ENCODE measurements at places on chromosomes 11 and 22.
A peak's percentile ranks its signal among the peaks of the same experiment; 100 is the strongest.

DNA sequence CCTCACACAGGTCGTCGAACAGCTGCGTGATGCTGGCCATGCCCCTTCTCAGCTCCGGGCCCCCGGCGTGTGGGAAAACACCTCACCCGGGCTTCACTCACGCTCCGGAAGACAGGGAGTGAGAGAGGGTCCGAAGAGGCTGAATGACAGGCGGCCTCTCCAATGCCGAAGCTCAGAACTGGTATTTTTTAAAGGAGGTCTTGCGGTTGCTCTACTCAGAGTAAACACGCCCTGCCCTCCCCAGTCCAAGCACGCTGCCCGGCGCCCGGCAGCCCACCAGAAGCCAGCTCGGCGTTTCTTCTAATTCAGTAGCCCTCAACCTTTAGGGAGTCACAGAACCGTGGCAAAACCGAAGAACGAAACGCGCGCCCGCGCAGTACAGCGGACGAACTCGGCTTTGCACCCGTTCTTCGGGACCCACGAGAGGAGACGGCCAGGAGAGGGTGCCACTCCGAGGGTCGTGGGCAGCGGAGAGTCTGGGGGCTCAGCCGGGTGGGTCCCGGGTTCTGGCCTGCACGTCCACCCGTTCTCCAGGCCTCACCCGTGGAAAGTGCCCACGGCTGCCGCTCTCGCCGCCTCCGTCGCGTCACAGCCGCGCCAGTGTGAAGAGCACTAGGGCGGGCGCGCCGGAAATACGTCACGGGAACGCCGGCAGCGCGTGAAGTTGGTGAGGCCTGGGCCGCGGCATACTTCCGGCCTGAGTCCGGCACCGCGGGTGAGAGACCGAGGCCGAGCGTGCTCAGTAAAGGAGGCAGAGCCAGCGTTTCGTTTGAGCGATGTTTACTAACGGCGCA, at the start of gene TUBGCP6:
TUBGCP6 (minus strand) TSS at position 604 of the 794 bp plus-strand sequence; CDS start at position 40, 564 bp downstream.
- DNase-seq = peak; percentile 95

GRCh38 chr22:46405901-46406300, 70.4 kb downstream of the TRMU start:
- no peak for DNase-seq

- no peak for DNase-seq
Measured at GRCh38 chr22:48431014-48431413, 1396.7 kb downstream of the BRD1 start.

GRCh38 chr11:115112754-115113153, 391.5 kb downstream of the CADM1 start:
- DNase-seq = no peak

DNA sequence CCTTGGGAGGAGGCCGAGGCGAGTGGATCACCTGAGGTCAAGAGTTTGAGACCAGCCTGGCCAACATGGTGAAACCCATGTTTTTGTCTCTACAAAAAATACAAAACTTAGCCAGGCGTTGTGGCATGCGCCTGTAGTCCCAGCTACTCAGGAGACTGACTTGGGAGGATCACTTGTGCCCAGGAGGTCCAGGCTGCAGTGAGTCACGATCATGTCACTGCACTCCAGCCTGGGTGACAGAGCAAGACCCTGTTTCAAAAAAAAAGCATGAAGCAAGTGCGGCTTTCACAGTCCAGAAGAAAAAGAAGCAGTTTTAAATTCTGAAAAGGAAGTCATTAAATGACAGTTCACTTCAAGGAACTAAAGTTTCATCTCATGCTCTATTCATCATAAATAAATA, 7.1 kb upstream of the LTO1 start:
- no peak for DNase-seq

- no peak for DNase-seq
Measured at GRCh38 chr22:19604711-19605268, 80.6 kb upstream of the CLDN5 start.

DNA sequence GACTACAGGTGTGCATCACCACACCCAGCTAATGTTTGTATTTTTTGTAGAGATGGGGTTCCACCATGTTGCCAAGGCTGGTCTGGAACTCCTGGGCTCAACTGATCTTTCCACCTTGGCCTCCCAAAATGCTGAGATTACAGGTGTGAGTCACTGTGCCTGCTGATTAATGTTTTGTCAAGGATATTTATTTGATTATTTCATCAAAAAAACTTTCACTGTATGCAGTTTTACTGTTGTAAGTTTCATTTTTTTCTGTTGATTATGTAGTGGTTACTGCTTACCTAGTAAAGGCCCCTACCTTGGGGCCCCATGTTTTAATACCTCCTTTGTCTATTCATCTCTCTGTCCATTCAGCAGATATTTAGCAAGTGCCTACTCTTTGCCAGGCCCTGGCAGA, 16.7 kb upstream of the FAM168A start:
- DNase-seq = no peak

DNA sequence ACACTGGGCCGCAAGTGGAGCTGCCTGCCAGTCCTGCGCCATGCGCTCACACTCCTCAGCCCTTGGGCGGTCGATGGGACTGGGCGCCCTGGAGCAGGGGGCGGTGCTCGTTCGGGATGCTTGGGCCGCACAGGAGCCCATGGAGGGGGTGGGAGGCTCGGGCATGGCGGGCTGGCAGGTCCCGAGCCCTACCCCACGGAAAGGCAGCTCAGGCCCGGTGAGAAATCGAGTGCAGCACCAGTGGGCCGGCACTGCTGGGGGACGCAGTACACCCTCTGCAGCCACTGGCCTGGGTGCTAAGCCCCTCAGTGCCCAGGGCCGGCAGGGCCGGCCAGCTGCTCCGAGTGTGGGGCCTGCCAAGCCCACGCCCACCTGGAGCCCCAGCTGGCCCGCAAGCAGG, 328.7 kb upstream of the LRRC4C start:
- DNase-seq = no peak

DNA sequence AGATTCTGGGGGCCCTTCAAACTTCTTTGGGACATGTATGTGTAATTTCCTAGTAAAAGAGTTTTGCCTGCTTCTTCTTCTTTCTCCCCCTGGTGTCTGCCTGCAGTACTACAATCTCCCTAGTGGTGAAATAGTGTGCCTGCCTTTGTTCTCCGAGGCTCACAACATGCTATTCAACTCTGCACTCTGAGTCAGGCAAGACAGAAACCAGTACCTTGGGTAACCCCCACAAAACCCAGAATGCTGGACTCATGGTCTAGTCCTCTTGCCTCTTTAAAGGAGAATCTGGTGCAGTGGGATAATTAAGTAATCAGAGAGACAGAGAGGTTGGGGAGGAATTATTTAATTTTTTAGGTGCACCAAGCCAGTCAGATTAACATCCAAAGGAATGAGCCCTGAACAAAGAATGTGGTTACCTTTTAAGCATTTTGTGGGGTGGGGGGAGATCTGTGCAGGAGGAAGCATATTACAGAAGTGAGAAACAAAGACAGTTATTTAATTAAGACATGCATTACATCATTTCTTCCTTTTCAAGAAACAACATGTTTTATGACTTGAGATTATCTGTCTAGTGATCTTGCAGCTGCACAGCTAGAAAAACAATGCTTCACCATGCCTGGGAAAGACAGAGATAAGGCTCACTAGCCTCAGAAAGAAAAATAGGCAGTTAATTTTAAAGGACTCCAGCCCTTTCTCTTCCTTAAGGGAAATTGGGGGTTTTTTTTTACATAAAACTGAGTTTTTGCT, 11.0 kb upstream of the MS4A6A start:
- DNase-seq = no peak

GRCh38 chr11:57646799-57647303, 2.9 kb downstream of the YPEL4 start:
- peak; percentile 49 for DNase-seq

DNA sequence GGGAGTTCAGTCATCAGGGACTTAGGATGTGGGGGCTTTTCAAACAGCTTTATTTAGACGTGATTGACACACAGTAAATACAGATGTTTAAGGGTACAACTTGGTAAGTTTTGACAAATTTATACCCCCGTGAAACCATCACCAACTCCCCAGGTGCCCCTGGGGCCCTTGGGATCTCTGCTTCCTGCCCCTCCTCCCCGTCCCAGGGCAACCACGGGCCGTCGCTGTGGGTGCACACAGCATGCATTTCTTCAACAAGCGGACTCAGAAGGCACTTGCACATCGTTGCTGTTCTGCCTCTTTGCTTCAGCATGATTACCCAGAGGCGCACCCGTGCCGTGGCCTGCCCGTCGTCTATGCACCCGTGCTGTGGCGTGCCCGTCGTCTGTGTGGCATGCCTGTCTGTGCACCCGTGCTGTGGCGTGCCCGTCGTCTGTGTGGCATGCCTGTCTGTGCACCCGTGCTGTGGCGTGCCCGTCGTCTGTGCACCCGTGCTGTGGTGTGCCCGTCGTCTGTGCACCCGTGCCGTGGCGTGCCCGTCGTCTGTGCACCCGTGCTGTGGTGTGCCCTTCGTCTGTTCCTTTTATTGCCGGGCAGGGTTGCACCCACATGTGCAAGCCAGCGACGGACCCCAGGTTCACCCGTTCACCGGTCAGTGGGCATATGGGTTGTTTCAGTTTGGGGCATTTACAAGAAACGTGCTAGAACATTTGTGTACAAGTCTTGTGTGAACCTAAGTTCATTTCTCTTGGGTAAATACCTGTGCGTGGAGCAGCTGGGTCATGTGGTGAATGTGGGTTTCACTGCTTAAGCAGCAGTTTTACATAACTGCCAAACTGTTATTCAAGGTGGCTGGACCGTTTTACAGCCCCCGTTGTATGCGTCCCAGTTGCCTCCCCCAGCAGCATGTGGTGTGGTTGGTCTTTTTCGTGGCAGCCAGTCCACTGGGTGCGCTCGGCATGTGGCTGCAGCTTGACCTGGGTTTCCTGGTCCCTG, 8.3 kb downstream of the CD81 start:
- DNase-seq = no peak

DNA sequence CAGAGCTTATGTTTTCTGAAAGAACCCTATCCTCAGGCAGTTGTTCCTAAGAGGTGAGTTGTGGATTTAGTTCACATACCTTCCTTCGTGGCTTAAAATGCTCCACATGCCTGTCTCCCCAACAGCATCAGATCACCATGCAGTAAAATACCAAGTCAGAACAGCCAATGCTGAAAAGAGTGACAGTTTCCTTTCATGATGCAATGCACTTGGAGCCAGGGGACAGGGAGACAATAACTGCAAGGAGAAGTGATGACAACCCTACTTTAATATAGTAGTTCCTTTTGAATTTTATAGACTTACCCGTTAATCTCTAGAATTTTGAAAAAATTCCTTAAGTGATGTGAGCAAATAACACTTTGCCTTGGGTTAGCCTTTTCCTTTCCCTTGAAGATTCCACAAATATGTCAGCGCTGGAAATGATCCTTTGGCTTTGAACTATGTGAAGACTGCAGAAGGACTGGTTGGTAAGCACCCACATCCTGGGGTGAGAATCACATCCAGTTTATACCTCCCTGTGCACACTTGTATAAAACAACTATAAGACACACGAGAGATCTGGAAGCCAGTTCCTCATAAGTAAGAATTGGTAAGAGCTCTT, 71.2 kb downstream of the PIWIL4 start:
- no peak for DNase-seq

DNA sequence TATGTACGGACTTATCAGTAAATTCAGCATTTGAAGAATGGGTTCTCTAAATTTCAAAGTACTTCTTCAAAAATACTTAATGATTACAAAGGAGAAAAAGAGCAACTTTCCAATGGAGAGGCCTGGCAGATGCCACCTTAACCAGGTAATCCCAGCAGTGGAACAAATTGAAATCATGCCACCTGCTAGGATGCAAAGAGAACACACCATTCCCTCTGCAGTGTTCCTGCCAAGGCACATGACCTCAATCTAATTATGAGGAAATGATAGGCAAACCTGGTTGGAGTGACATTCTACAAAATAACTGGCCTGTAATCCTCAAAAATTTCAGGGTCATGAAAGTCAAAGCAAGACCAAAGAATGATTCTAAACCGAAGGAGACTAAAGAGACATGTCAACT, 21.5 kb downstream of the TNRC6B start:
- no peak for DNase-seq

GRCh38 chr11:19091366-19091765, 25.6 kb upstream of the ZDHHC13 start:
- DNase-seq = no peak

GRCh38 chr22:45997777-45998637, 21.0 kb upstream of the WNT7B start:
- DNase-seq = no peak

DNA sequence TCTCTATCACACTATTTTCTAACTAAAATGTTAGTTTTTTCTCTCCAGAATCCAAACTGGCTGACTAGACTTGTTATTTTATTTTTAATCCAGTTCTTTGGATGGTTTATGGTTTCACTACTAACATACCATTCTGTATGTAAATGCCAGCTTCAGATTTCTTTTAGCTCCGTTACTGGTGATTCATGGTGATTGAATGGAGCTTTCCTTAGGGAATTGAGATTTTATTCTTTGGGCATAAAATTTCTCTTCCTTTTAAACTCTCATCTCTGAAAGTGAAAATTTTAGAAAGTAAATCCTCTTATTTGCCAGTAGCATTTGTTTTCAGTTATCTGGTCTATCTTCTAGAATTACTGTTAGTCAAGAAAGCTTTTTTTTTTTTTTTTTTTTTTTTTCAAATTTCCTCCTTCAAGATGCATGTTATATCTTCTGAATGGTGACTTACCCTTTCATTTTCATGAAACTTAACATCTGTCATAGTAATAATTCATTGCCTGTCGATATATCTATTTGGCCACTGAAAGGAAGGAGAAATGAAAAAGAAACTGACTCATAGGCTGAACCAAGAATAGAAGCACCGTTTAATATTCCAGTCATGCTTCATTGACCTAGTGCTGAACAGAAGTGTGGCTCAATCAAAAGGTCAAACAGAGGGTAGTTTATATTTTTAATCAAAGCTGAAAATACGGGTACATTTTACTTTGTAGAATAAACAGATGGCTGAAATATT, 6.4 kb downstream of the ENDOD1 start:
- DNase-seq = no peak

- no peak for DNase-seq
Measured at GRCh38 chr22:48894064-48894671, 933.5 kb downstream of the BRD1 start.

DNA sequence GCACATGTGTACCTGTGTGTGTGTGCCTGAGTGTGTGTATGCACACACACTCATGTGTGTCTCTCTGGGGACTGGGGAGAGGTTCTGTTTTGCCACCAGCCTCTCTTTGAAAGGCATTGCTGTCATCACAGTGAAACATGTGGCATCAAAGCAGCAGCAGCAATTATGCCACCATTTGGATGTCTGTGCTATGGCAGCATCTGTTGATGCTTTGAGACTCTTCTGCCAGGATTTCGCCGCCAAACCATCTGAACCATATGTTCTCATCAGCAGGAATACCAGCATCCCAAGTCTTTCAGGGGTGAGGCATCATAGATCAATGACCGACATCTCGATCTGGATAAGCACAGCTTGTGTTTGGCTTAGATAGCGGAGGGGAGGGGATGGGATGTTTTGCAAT, 168.6 kb downstream of the FAT3 start:
- DNase-seq = no peak

GRCh38 chr11:61295596-61295926, 445 bp upstream of the VWCE start:
- peak; percentile 15 for DNase-seq

Data from muscle of back (tissue), 13 donors.